ENCODE measurements at places on chromosomes 12 and 14. TPM values are rescaled to one million over a fixed set of nuclear protein-coding genes. Genes with fewer than 3 reads are reported as not detected.

The RD3L gene
- total RNA-seq, result not detected

The RBMS2 gene
- total RNA-seq, result 18.1 TPM

The SERPINA4 gene
- not detected for total RNA-seq

The ENDOU gene
- total RNA-seq, result not detected

The CLEC2A gene
- total RNA-seq, result not detected

The LIN7A gene
- not detected for total RNA-seq

The TCHP gene
- 17.7 TPM for total RNA-seq

The TAS2R43 gene
- not detected for total RNA-seq

The SERPINA3 gene
- 234 TPM for total RNA-seq

The FBLN5 gene
- total RNA-seq, result 0.34 TPM
